ENCODE measurements at places on chromosomes 4 and X.

- DNase-seq, result no peak
Measured at GRCh38 chr4:5137927-5138326, 86.6 kb downstream of the STK32B start.

GRCh38 chr4:148998719-148999118 lies 556.5 kb upstream of the NR3C2 start:
- DNase-seq, result no peak

DNA sequence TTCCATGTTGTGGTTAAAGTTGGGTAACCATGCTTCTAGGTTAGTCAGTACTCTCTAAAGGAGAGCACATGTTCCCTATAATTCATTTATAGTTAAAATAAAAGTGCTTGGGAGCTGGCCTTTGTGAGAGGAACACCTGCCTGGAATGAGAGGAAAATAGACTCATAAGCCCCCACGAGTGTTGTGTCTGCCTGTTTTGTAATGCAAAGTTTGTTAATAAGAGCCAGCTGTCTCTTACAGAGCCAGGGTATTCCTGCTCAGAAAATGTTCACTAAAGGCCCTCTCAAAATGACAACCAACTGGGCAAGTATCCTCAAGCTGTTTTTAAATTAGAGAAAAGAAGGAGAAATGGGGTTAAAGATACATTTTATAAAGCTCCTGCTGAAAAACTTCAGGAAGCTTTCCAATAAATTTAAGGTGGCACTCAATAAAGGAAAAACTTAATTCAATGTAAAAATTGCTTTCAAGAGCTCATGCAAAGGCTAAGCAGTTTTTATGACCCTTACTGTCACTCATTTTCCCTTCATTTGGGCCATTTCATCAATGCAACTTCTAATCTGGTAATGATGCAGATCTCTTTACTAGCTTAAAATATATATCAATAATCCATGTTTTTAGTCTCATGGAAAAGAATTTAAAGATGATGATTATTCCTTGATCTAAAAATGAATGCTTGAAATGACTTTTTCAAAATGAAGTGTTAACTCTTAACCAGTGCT lies 793.6 kb downstream of the STPG2 start:
- DNase-seq, result no peak

- no peak for DNase-seq
Measured at GRCh38 chrX:48786341-48786800, at the start of gene GATA1. Gene GATA1 (plus strand): TSS chrX:48786590. CDS start chrX:48791110, 4,520 bp downstream.

DNA sequence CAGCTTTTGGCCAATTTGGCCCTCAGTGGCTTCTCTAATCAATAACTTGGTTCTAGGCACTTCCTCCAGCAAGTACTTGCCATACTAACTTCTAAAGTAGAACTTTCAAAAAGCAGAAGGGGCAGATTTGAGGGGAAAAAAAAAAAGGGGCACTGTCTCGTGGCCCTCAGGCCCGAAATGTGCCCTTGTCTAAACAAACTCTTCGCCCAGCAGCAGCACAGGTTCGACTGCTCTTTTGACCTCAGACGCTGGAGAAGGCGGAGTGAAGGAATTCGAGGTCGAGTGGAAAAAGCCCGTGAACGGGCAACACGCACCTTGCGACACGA lies 775 bp downstream of the GRPEL1 start:
- no peak for DNase-seq

- DNase-seq, result no peak
Measured at GRCh38 chr4:81062001-81062400, 31.5 kb downstream of the BMP3 start.

Measured in NCI-H748 treated with DMSO at 0.1 percent for 48 hours (cell line).